SHP77 (cell line): ENCODE measurements at places on chromosomes 5 and 9.

GRCh38 chr9:72217306-72217842, 68.1 kb downstream of the GDA start:
- DNase-seq = no peak

- DNase-seq = no peak
Observed at GRCh38 chr5:76485511-76485910, 82.4 kb downstream of the IQGAP2 start.

GRCh38 chr5:14263699-14264098, 120.6 kb downstream of the TRIO start:
- peak; percentile 27 for DNase-seq

DNA sequence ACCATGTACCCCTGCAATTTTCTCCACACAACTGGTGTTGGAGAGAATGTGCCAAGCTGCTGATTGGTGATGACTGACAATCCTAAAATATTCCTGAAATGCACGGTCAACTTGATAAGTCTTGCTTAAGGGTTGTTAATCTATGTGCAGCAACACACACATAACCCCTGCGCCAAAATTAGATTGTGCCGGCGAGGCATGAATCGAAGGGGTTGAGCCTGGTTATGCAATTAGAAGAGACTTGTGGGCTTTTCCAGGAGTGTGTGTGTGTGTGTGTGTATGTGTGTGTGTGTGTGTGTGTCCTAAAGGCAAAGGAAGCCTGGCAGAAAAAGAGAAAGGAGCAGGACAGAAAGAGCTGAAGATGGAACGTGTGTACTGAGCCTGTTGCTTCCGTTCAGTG, 22.3 kb downstream of the IRX2 start:
- DNase-seq = no peak

GRCh38 chr9:117782931-117783788, 79.0 kb downstream of the TLR4 start:
- DNase-seq = peak; percentile 40

GRCh38 chr5:126234563-126235195, 188.5 kb upstream of the GRAMD2B start:
- peak; percentile 5 for DNase-seq

- DNase-seq = no peak
Observed at GRCh38 chr5:37786862-37787519, 52.9 kb downstream of the GDNF start.

- no peak for DNase-seq
Observed at GRCh38 chr9:133866946-133867345, 125.2 kb downstream of the VAV2 start.

- DNase-seq = no peak
Observed at GRCh38 chr9:801399-802071, 40.0 kb upstream of the DMRT1 start.

DNA sequence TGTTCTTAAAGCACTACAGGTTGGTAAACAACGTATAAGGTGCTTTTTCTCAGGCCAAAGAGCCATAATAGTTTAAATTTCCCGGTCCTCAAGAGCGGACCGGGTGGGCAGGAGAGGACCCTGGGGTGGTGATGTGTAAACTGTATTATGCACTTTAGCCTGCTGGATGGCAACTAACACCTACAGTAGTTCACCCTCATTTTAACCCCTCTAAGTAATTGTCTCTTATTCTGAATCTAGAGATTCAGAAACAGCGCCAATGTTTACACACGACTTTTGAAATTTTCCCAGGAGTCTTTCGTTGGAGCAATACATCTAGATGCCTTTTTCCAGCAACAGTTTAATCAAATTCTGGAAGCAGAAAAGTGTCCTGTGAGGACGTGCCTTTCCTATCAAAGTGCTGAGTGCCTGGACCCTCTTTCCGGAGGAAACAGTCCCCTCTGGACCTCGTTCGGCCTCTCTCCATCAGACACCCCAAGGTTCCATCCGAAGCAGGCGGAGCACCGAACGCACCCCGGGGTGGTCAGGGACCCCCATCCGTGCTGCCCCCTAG, 676 bp upstream of the OCLN start:
- DNase-seq = no peak

- DNase-seq = no peak
Observed at GRCh38 chr5:169226895-169227294, 74.0 kb downstream of the SLIT3 start.

- DNase-seq = no peak
Observed at GRCh38 chr5:5350101-5350500, 72.4 kb upstream of the ICE1 start.

DNA sequence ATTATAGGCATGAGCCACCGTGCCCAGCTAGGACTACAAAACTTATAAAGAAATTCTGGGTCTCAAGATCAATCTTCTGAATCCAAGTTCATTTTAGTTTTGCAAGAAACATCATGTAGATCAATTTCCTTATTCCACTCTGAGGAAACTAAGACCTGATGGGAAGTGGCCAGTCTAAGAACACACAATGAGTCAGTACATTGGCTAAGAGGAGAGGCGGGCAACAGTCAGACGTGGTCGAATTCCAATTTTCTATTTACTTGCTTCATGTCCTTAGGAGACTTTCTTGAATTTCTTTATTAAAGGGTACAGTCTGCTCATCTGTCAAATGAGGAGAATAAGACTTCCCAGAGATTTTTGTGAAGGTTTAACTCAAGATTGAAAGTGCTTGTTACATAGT, 432.1 kb upstream of the BRINP1 start:
- DNase-seq = no peak

GRCh38 chr5:174723315-174723978, 935 bp upstream of the MSX2 start:
- DNase-seq = no peak

- DNase-seq = no peak
Observed at GRCh38 chr9:115598751-115599150, 480.8 kb upstream of the TNC start.

DNA sequence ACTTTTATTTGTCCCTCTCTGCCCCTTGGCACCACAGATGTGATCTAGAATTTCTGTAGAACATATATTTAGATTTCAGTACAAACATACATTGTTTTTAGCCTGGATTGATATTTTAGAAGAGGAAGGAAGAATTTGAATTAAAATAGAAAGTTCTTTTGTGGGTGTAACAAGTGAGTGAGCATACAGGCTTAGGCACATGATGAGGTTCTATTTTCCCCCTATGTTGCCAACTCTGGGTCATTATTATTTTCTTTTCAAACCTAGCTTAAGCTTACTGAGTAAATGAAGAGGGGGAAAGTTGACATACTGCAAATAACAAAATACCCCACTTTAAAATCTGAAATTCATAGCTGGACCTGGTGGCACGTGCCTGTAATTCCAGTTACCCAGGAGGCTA, 102.9 kb downstream of the GCNT1 start:
- no peak for DNase-seq

DNA sequence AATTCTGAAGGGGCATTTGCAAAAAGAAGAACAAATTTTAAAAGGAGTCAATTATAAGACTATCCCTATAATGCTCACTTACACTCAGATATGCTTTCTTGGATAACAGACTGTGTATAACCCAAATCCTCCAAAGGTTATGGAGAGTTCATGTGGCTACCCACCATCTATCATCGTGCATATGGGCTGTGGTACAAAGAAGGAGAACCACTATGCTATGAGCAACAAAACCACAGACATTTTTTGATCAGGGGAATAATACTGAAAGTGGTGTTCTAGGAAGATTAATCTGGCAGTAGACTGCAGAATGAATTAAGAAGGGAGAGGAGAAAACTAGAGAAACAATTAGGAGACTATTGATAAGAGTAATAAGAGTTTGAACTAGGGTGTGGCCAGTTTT, 16.8 kb downstream of the NR3C1 start:
- DNase-seq = no peak

DNA sequence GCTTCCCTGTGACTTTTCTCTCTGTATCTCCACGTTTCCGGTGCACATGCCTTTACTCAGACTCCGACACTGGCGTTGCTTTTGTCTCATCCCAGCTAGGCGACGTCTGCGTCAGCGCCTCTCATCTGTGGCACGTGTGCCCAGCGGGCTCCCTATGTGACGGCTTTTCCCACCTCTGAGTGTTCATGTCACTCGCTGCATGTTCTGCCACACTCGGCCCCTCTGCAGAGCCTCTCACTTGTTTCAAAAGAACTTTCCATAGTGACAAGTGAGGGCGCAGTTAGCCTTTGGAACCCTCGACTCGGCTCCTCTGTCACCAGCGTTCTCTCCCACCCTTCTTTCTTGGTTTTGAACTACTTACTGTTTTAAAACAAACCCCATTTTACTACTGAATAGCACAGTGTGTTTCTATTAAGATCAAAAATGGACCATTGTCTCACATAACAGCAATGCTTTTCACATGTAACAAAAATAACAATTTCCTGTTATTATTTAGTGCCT, 113.4 kb upstream of the CACNA1B start:
- no peak for DNase-seq

DNA sequence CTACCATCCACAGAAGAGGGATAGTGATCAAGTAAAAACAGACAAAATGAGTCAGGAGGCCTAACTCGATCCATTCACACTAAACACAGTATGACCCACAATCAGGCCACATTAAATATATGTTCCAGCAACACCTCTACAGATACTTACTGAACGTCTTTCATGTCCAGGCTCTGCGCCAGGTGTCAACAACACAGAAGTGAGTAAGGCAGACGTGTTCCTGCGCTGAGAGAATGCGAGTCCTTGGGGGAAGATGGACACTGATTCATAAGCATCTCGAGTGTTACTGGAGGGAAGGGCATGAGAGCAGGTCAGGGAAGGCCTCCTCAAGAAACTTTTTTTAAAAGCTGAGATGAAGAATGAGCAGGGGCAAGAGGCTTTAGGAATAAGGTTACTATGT, 164.3 kb upstream of the CLINT1 start:
- no peak for DNase-seq

GRCh38 chr9:132970324-132971062, 8.0 kb upstream of the GFI1B start:
- DNase-seq = no peak

- peak; percentile 16 for DNase-seq
Observed at GRCh38 chr5:157471709-157472108, 11.7 kb downstream of the NIPAL4 start.

DNA sequence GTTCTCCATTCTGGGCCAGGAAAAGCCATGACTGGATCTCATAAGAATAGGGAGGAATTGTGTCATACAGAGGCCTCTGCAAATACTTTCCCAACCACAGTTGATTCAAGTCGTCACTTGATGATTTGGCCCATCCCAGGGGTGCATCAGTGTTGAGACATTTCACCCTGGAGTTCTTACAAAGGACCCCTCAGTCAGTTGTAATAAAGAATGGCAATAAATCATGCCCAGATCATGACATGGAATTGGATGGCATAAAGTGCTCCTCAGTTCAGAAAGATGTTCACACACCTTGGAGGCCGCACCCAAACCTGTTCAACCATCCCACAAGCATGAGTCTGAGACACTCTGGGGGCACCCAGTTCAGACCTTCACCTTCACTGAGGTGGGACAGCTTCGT, 168.1 kb downstream of the NR3C1 start:
- no peak for DNase-seq

GRCh38 chr5:5342784-5343183, 79.7 kb upstream of the ICE1 start:
- no peak for DNase-seq

DNA sequence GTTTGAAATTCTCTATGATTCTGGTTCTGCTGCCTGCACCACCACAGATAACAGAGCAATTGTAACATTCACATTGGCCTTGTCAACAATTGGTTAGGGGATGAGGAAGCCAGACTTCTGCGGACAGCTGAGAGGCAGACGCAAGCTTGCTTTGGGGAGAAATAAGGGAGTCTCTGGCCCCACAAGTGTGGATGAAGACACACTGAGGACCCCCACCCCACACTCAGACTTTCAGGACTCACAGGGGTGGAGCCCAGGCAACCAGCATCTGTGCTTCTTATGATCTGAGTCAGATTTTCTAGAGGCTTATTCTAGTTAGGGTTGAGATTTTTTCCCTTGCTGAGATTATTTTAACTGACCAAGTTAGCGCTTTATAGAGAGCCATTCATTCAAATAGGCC, 140.3 kb upstream of the IRX2 start:
- DNase-seq = no peak

- no peak for DNase-seq
Observed at GRCh38 chr5:41213340-41213739, at the start of gene C6. TSS of gene C6 (minus strand) at chr5:41213532. CDS start at chr5:41203230, 10,302 bp downstream.

- no peak for DNase-seq
Observed at GRCh38 chr5:161507591-161507990, 38.9 kb downstream of the GABRB2 start.

DNA sequence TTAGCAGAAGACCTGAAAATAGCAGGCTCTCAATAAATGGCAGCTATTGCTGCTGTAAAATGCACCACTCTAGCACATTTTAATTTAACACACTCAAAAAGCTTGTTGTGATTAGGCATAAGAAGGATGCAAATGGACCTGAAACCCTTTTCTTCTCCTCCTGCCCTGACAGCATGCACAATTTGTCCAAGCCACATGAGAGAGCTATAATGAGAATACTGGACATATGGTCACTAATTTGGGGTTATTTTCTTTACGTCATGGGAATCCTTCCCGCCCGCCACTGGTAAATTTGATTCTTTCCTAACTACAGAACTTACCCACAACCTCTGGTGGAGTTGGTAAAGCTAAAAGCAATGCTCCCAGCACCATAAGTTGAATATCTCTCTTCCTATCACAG, 62.1 kb downstream of the TRIM32 start:
- no peak for DNase-seq

GRCh38 chr5:142636093-142636492, 49.8 kb downstream of the FGF1 start:
- no peak for DNase-seq

DNA sequence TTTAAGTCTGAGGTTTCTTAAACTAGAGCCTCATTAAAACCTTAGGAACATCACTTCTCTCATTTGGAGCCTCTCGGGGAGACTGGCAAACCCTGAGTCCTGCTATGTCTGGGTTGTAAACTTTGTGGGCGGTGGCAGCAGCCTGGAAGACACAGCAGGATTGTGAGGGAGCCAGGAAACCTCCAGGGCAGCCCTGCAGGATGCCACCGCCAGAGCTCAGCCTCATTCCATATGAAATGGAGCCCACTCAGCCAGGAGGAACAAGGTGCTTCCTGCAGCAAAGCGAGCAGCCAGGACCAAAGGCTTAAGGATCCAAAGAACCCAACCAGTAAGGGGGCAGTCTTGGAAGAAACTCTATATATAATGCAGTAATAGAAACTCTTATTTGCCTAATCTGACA, 37.9 kb upstream of the IDNK start:
- no peak for DNase-seq

GRCh38 chr9:111297066-111297824, 32.8 kb downstream of the OR2K2 start:
- DNase-seq = no peak

DNA sequence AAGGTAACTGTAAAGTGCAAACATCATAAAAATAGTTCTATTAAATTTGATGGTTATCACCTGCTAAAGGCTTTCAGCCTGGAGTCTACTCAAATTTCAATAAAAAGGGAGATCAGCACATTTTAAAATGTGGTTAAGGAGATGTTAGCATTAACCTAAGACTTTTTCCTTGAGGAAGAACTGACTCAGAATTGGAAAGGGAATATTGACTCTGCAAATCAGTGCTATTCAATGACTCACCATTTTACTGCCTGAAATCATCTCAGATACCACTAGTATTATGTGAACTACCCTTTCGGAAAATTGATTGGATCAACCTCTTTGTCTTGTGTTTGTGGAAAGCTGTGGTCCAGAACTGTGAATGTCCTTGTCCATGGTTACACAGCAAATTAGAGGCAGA, 113.3 kb downstream of the ADRB2 start:
- no peak for DNase-seq
